ENCODE measurements at places on chromosomes 5 and 9. TPM values are rescaled to one million over a fixed set of nuclear protein-coding genes. Genes with fewer than 3 reads are reported as not detected.

The PCDHA9 gene
- polyA plus RNA-seq, result not detected

The FOXD4L3 gene
- not detected for polyA plus RNA-seq

The RGMB gene
- polyA plus RNA-seq, result 6.8 TPM

The EIF4EBP3 gene
- 9.5 TPM for polyA plus RNA-seq

The NIM1K gene
- polyA plus RNA-seq, result 1.8 TPM

The NRG2 gene
- 3.1 TPM for polyA plus RNA-seq

The HRH2 gene
- polyA plus RNA-seq, result not detected

The CEP78 gene
- 31.7 TPM for polyA plus RNA-seq

The ZNF658 gene
- 3.3 TPM for polyA plus RNA-seq

The DNM1 gene
- 0.09 TPM for polyA plus RNA-seq

The AMBP gene
- not detected for polyA plus RNA-seq

The FAM240B gene
- polyA plus RNA-seq, result not detected

The PWWP2A gene
- polyA plus RNA-seq, result 17.1 TPM

The SLC46A2 gene
- polyA plus RNA-seq, result not detected

The WNK2 gene
- polyA plus RNA-seq, result not detected

The PLPP7 gene
- 0.68 TPM for polyA plus RNA-seq

The RLN1 gene
- polyA plus RNA-seq, result 1.3 TPM

The SLC34A3 gene
- polyA plus RNA-seq, result not detected
